ENCODE measurements at places on chromosomes 11 and 22. TPM values are rescaled to one million over a fixed set of nuclear protein-coding genes. Genes with fewer than 3 reads are reported as not detected.

Gene GSTT2
- not detected for total RNA-seq

Gene HEPHL1
- total RNA-seq, result 0.16 TPM

Gene YAP1
- 301 TPM for total RNA-seq

Gene ENTHD1
- total RNA-seq, result not detected

Gene MAP6
- 35.5 TPM for total RNA-seq

Gene RIMBP3C
- 0.16 TPM for total RNA-seq

Gene KRTAP5-11
- not detected for total RNA-seq

DNA sequence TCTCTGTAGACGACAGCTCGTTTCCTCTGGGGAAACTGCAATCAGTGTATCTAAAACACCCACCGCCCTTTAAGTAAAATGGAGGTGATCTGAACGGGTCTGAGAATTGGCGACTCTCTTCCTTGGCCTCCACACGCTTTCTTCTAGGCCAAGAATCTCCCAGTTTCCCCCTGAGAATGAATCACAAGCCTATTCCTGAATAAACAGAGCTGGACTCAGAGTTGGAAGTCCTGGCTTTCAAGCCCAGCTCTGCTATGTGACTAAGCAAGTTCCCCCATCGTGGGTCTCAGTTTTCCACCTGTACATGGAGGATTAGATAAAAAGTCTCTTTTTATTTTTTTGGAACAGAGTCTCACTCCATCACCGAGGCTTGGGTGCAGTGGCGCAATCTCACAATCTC, 200.4 kb downstream of the MN1 start:
- ATAC-seq, result no peak

DNA sequence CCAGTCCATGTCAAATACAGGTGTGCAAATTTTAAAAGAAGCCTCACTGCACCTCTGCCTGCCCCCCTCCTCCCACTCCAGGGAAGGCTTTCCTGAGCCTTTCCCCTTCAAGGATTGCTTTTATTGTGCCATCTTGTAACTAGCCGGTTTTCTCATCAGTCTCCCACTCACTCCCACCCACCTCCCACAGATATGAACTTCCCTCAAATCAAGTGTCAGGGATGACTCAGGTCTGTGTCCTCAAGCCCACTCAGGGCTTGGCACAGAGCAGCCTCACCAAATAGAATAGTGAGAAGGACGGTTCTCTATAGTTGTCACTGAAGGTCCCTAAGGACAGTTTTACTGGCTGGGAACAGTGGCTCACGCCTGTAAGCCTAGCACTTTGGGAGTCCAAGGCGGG, 43.0 kb downstream of the THAP12 start:
- ATAC-seq, result no peak

DNA sequence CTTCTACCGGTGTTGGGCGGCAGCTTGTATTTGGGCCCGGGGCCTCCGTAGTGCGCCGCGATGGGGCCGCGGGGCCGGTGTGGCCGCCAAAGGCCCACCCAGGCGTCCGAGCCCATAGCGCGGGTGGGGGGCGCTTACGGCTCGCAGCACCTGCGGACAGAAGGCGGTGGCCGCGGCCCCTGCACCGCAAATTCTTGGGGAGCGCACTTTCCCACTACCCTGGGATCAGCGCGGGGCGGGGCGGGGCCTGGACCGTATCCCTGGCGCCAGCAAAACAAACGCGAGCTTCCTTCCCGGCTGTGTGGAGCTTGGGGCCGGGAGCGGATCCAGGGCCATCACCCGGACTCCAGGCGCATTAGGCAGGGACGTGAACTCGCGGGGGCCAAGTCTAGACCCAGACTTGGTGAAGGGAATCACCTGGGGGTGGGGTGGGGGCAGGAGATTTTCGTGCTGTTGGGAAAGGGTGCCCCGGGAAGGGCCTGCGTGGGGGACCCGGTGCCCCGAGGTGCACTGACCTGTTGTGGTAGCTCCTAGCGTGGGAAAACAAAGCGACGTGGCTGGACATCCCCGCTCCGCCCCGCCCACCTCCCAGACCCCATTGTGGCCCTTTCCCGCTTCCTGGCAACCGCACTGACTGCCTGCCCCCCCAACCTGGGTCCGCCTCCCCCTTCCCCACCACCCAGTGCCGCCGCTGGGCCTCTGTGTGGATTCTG, 2.3 kb upstream of the TYMP start:
- peak; percentile 58 for ATAC-seq

DNA sequence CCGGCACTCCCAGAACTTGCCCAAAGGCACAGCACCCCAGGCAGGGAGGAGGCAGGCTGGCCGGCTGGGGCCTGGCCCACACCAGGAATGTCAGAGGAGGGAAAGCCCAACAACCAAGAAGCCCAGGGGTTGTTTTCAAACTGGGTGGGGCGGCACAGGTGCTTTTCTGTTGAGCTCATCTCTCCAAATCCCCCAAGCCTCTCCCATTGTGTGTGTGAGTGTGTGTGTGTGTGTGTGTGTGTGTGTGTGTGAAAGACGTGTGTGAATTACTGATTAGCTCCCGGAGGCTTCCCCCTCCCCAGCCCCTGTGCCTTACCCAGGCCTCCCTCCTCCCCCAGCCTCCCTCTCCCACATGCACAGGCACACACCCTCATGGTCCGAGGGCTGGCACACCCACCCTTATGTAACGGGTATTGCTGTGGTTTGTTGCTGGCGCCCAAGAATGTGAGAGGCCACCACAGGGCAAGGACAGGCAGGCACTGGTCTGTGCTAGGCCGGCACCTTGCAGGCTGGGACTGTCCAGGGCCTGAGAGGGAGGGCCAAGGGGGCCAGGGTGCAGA, 15.9 kb downstream of the TRIM29 start:
- ATAC-seq, result no peak

DNA sequence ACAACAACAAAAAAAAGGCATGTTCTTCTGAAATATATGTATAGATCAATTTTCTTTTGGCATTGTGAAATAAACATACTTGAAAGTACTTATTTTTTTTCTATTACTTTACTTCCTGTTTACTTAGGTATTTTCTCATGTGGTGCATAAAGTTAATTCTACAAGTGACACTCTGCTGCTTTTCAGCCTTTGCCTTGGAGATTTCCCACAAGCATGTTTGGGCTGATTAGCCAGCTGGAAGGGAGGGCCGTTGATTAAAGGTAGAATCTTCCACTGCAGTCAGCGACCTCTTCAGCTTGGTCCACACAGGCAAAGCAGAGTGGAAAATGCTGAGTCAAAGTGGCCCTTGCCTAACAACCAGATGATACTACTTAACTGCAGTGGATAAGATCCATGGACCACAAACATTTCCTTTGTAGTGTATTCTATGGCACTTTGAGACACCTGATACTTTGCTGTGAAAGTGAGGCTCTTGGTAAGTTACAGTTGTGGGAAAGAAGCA, 176.0 kb downstream of the ARHGAP42 start:
- no peak for ATAC-seq

- no peak for ATAC-seq
Measured at GRCh38 chr22:17315310-17315709, 54.0 kb upstream of the CECR2 start.

GRCh38 chr22:39264349-39265038, 19.7 kb upstream of the PDGFB start:
- peak; percentile 66 for ATAC-seq

DNA sequence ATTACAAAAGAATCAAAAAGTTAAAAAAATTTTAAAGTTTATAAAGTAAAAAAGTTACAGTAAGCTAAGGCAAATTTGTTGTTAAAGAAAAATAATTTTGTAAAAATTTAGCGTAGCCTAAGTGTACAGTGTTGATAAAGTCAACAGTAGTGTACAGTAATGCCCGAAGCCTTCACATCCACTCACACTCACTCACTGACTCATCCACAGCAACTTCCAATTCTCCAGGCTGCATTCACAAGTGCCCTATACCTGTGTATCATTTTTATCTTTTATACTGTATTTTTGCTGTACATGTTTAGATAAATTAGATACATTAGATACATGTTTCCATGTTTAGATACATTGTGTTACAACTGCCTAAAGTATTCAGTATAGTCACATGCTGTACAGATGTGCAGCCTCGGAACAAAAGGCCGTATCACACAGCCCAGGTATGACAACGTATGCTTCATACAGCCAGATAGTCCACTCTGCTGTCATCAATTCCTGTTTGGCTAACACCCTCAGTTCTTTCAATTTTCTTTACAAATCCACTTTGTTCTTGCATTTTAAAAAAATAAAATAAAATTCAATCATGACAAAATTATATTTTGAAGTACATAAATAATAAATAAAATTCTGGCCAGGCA, 80.7 kb downstream of the RBFOX2 start:
- no peak for ATAC-seq

GRCh38 chr11:13303668-13304649, 26.4 kb downstream of the BMAL1 start:
- ATAC-seq, result no peak

DNA sequence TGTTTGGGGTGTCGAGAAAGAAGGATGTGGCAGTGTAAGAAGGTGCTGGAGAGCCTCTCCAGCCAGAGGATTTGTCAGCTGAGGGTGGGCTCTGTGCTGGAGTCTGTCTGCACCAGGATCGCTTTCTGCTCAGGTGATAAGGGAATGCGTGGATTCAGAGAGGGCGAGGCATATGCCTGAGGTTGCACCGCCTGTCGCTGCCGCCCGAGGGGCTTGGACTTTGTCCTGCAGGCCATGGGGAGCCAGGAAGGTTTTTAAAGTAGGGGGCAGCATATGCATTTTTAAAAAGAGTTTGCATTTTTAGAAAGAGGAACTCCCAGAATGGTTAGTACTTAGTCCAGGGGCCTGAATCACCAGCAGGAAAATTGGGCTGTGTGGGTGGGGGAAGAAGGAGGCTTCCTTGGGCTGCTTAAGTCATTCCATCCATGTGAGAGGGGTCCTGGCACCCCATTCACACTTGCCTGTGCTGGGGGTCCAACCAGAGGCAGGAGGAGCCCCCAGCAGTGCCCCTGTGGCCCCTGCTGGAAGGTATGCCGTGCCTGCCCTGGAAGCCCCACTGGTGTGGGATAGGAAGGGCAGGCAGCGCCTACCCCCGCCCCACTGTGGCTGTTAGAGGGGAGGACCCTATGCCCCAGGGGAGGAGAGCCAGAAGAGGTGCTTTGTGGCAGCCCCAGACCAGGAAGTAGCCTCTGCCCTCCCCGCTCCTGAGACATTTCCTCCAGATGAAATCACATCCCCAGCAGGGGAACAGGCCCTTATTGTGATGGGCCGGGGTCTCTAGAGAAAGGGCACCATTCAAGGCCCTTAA, 35.8 kb upstream of the MYRF start:
- no peak for ATAC-seq

GRCh38 chr11:10931761-10932670, 74.2 kb upstream of the ZBED5 start:
- ATAC-seq, result no peak

GRCh38 chr11:127217452-127218274, 217.1 kb upstream of the KIRREL3 start:
- ATAC-seq, result no peak

- no peak for ATAC-seq
Measured at GRCh38 chr11:83717537-83717936, 431.4 kb upstream of the CCDC90B start.

- ATAC-seq, result no peak
Measured at GRCh38 chr11:80815752-80816453, 1375.1 kb upstream of the TENM4 start.

DNA sequence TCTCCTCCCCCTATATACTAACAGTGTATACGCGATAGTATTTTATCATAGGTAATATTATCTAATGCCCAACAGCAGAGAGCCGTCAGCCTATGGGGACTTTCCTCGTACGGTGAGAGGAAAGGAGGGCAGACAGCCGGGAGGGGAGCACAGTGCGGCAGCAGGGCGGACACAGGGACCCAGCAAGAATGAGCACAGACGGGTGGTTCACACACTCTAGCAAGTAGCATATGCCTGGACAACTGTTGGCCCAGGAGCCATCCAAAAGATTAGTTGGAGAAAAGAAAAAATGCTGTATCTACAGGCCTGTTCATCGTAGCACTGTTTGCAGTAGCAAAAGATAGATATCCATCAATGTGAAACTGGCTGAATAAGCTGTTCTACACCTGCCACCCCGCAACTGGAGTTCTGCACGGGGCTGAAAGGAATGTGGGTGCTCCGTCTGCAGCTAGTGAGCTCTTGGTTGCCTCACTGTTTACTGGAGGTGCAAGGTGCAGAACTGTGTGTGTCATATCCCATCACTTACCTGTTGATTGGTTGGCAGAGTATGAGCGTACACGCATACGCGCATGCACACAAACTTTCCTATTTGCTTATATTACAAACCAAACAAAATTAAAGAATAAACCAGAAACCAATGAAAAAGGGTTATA, 324.3 kb downstream of the TBC1D22A start:
- no peak for ATAC-seq

DNA sequence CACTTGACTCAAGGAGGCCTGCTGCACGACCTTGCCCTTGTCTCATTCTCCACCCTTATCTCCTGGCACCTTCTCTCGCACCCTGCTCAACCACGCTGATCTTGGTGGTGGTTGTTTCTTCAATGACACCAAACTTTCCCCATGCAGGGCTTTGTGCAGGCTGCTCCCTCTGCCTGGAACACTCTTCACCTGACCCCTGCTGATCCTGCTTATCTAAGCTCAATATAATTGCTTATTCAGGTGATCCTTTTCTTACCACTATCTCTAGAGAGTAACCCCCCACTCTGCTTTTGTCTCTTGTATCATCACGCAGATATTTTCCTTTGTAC, 604.4 kb downstream of the BUD13 start:
- no peak for ATAC-seq

- ATAC-seq, result no peak
Measured at GRCh38 chr11:1485504-1485885, 1.1 kb downstream of the MOB2 start.

- ATAC-seq, result no peak
Measured at GRCh38 chr11:27582621-27583020, 76.1 kb upstream of the LIN7C start.

DNA sequence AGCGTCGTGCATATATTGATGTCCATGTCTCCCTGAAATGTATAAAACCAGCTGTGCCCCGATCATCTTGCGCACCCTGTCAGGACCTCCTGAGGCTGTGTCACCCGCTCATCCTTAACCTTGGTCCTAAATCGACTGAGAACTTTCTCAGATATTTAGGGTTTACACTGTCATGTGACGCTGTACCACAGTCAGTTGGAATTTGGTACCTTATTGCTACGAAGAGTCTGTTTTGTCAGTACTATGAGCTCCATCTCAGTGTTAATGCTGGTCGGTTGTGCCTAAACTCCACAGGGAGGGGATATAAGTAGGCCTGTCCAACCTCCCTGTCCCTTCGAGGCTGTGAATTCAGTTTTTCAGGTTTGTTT, 1.8 kb upstream of the IFITM2 start:
- ATAC-seq, result no peak
